ENCODE measurements at places on chromosomes 7 and 10.

DNA sequence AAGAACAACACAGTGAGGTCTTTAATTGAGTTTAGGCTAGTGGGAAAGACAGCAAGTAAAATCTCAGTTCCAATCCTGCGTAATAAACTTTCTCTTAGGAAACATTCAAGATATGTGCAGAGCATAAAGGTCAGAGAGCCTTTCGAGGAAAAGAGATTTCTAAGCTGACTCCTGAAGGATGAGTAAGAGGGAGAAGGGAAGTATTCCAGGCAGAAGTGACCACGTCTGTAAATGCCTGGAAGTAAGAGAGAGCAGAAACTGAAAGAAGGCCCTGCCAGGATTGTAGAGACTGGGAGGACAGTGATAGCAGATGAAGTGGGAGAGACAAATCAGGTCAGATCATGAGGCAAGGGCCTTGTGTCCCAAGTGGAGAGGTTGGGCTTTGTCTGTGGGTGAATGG lies 41.8 kb downstream of the PNLIPRP3 start:
- no peak for DNase-seq

DNA sequence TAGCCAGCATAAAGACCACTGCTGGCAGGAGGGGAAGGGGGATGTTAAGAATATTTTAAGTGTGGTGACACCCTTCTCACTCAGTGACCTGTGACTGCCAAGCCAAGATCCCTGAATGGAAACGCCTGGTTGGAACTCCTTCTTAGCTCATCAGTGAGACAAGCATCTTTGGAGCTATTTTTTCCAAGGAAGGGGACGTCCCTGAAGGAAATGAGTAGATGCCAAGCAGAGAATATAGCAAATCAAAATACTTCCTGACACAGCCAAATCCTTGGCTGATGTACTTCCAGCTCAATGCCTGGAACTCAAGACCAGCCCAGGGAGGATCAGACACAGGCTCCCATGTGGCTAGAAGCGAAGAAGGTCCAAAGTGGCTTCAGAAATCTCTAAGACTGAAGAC lies 82.2 kb downstream of the SORBS1 start:
- DNase-seq = no peak

- no peak for DNase-seq
Observed at GRCh38 chr10:127462643-127463295, 86.3 kb upstream of the NPS start.

- DNase-seq = no peak
Observed at GRCh38 chr10:124316326-124316725, 102.4 kb downstream of the OAT start.

DNA sequence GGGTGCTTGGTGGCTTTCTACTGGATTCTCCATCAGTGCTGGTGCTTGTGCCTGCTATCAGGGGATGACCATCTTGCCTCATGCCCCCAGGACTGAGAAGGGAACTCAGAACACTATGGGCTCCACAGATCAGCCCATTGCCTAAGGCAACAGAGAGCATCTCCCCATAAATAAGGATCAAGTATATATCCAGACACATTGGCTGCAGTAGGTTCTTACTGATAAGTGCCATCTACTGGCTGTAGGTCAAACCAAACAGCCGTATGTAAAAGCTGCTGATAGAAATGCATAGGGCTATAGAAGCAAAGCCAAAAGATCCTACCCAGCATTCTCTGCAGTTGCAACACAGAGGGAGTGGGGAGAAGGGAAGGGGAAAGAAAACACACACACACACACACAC lies 153.7 kb downstream of the CDK14 start:
- DNase-seq = peak; percentile 24

DNA sequence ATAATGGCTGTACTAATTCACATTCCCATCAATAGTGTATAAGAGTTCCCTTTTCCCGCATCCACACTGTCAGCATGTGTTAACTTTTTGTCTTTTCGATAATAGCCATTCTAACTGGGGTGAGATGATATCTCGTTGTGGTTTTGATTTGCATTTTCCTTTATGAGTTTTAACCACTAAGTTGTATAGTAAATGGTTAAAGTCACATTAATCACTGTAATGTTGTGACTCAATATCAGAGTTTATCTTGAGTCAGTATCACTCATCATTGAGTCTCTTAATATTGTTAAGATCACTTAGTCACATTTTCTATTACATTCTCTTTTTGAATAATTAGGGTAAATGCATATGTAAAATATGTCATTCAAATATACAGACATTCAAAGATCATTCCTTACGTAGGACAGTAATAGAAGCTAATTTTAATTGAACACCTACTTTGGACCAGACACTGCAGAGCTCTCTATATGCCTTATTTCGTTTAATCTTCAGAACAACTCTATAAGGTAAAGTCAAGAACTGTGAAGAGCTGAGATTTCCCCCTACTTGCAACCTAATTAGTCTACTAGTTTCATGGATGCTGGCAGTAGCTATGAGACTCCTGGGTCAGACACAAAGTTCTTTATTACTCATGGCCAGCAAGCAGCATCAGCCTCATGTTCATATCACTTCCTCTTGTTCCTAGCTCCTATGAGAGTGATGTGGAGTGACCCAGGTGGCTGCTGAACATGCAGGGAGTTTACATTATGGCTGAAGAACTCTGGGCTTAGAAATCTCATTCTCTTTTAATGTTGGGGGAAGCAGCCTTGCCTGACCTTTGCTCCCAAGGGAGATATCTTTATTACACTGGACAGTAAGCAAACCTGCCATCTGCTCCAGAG lies 30.5 kb downstream of the CREB5 start:
- DNase-seq = no peak

DNA sequence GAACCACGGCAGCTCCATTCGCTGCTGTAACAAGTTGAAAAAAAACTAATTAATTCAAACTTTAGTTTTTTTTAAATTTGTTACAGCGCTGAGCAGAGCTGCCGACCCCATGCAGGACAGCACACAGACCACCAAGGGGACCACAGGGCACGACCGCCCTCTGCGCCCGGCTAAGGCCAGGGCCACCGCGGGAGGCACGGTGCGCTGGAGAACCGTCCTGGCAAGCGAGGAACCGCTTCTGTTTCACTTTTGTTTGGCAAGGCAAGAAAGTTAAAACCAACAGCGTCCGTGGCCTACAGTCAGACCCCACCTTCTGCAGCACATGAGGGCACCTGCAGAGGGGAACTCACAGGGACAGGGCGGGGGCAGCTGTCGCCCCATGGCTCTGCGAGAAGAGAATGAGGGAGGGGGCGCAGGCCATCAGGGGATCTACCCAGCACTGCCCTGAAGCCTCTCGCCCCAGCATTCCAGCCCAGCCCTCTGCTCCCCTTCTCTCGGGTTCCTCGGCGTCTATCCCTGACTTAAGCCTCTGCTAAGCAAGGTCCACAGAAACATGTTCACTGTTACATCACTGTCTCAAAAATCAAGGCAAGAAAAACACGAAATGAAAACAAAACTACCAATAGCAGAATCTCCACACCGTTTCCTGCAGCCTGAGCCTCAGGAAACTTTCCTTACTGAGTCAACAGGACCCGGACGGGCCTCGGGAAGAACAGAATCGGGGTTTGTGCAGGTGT lies 204.4 kb downstream of the DIP2C start:
- no peak for DNase-seq

DNA sequence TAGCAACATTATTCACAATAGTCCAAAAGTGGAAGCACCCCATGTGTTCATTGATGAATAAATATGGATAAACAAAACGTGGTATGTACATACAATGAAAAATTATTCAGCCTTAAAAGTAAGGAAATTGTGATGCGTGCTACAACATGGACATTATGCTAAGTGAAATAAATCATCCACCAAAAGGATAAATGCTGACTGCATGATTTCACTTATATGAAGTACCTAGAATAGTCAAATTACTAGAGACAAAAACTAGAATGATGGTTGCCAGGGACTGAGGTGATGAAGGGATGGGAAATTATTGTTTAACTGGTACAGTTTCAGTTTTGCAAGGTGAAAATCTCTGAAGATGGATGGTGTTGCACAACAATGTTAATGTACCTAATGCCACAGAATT lies 56.6 kb downstream of the THSD7A start:
- DNase-seq = no peak

- no peak for DNase-seq
Observed at GRCh38 chr7:25557379-25557917, 329.2 kb upstream of the NPVF start.

- no peak for DNase-seq
Observed at GRCh38 chr10:101010329-101010728, 10.7 kb downstream of the LZTS2 start.

GRCh38 chr10:47402641-47403301 lies 18.7 kb upstream of the ZNF488 start:
- DNase-seq = peak; percentile 94

DNA sequence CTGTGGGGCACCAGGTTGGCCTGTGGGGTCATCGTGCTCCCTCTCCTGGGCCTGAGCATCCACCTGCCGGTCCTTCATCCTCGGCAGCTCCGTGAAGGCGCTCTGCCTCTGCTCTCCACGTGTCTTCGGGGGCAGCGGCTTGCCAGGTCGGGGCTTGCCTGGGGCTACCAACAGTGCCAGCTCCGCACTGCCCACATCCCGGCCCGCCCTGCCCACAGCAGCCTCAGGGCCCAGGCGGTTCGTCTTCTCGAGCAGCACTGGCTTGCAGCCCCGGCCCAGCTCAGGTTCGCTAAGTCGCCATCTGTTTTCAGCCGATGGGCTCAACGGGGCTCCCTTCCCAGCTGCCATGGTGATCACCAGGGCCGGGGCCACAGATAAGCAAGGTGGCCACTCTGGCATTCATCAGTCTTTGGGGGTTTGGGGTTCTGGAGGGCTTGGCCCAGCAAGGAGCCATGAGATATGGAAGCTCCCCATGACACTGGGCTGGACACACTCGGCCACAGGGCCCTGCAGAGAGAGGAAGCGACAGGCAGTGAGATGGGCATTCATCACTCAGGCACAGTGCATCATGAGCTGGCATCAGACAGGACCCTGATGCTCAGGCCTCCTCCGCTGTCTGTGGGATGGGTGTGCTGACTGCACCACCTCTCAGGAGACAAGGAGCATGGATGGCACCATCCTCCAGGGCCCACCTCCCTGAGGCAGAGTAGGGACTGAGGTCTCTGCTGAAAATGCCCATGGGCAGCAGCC lies 15.5 kb downstream of the ZNF488 start:
- DNase-seq = no peak

DNA sequence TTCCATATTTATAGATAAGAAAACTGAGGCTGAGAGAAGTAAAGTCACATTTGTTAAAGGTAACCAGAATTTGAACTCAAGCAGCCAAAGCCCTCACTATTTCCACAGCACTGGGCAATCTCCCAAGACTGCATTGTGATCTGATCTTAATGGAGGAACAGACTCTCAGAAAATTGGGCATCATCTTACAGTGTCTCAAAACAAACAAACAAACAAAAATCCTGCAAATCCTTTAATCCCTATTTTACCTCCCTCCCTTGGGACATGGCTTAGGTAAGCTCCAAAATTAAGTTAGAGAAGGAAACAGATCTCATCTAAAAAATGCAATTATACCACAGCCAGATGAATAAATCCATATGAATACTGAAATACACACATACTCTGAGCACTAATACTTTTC lies 57.5 kb downstream of the FHIP2A start:
- DNase-seq = no peak

- DNase-seq = no peak
Observed at GRCh38 chr10:12848439-12849173, 152.9 kb downstream of the CCDC3 start.

DNA sequence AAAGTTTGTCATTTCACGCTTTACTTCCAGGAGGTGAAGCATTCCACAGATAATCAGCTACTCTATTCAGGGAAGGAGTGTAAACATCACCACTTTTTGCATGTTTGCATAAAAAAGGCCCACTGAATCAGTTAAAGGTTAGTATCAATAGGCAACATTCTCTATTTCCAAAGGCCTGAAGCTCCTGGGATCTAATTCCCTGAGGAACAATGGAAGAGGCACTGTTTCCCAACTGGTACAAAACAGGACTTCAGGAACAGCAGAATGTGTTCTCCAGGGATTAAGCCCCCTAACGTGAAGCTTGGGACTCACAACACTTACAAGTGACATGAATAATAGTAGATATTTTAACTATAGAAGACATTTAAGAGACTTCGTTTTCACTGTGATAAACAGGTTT lies 6.1 kb downstream of the LRRN3 start:
- DNase-seq = no peak

DNA sequence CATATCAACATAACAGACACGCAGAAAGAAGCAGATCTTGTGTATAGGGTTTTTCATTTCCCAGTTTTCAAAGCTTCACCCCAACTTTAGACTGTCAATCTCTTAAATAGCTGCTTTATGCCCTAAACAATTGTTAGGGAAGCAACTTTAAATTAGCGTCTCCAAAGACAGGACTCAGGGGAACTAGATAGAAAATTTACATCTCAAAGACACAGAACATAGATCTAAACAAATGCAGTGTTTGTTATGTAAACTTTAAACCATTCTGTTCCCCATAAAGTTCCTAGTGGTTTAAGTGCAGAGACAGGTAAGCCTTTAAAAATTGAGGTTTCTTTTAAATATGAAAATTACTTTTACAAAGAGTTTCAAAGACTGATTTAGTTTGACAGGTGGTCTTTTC lies 379.2 kb upstream of the GHITM start:
- no peak for DNase-seq

DNA sequence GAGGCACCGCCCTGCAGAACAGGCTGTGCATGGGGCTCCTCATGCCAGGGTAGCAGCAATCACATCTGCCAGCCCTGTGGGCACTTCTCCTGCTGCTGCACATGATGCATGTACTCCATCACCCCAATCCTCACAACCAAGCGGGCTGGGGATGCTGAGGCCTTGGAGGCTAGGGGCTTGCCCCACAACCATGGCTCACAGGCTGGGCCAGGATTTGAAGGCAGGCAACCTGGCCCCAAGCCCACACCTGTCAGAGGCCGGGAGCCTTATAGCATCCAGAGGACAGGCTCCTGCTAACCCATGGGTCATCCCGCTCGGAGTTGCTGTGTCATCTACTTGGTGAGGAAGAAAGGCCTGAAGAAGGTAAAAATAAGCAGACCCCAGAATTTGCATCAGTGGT lies 2.2 kb downstream of the POLM start:
- no peak for DNase-seq

DNA sequence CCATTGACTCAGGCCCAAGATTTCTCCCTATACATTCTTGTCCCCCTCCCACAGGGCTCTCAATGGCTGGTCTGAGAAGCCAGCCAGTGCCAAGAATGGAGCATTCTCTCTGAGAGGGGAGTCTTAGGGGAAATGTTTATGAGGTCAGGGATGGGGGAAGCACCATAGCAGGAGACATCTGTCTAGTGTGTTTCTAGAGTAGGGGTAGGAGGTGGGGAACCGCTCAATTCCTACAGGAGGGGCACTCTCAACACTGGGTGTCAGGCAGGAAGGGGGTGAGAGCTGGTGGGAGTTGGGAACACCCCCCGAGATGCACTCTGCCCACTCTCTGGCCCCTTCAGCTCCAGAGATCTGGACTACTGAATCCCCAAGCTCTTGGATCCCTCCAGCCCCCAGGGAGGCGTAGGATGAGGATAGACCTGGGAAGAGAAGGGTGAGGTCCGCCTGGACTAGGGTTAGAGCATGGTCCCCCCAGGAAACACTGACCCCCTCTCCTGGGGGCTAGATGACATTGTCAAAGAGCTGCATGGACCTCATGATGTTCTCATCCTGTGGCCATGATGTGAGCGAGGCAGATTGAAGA lies 8.7 kb upstream of the OGA start:
- DNase-seq = no peak

Measured in H4 (cell line).